ENCODE measurements at places on chromosomes 5 and 9. TPM values are rescaled to one million over a fixed set of nuclear protein-coding genes. Genes with fewer than 3 reads are reported as not detected.

BICD2 gene
- 59.2 TPM for total RNA-seq

DNAH5 gene
- total RNA-seq, result 0.75 TPM

SOX30 gene
- not detected for total RNA-seq

MATR3 gene
- 269 TPM for total RNA-seq

C9 gene
- total RNA-seq, result not detected

TTC33 gene
- total RNA-seq, result 13.7 TPM

ADAMTS12 gene
- 11.6 TPM for total RNA-seq

UNC13B gene
- 18.3 TPM for total RNA-seq

TRIM23 gene
- 17.4 TPM for total RNA-seq

PAPPA gene
- 4.7 TPM for total RNA-seq

IL9 gene
- not detected for total RNA-seq

RELL2 gene
- total RNA-seq, result 5.2 TPM

RLN1 gene
- total RNA-seq, result not detected

IL3 gene
- not detected for total RNA-seq

WDR38 gene
- total RNA-seq, result not detected

INSL4 gene
- total RNA-seq, result not detected

TEK gene
- total RNA-seq, result 3.3 TPM

DPYSL3 gene
- total RNA-seq, result 66.9 TPM

MARCHF3 gene
- 15.9 TPM for total RNA-seq

GFI1B gene
- total RNA-seq, result 0.06 TPM

LCN10 gene
- not detected for total RNA-seq

NAIP gene
- total RNA-seq, result 1.2 TPM

NSG2 gene
- not detected for total RNA-seq

DMRTA1 gene
- 2.4 TPM for total RNA-seq

TMEM141 gene
- total RNA-seq, result 76.3 TPM

GBGT1 gene
- 1.3 TPM for total RNA-seq

ZNF883 gene
- 1.0 TPM for total RNA-seq

UBQLN1 gene
- total RNA-seq, result 111 TPM

BAAT gene
- 0.06 TPM for total RNA-seq

EQTN gene
- not detected for total RNA-seq

FOXD4L4 gene
- total RNA-seq, result 0.06 TPM

FBP1 gene
- total RNA-seq, result not detected

LECT2 gene
- total RNA-seq, result not detected

ELP1 gene
- total RNA-seq, result 29.9 TPM

PRDM12 gene
- not detected for total RNA-seq

TRPM3 gene
- total RNA-seq, result 3.4 TPM

ACOT12 gene
- not detected for total RNA-seq

FOXD4L3 gene
- total RNA-seq, result not detected

PCAT7 gene
- not detected for total RNA-seq

CAMK2A gene
- 2.1 TPM for total RNA-seq

PPP1R26 gene
- total RNA-seq, result 8.1 TPM

Measured in LHCN-M2 (cell line).